ENCODE measurements at places on chromosomes 12 and 14.

GRCh38 chr12:58189893-58190292 lies 248.5 kb downstream of the ATP23 start:
- no peak for DNase-seq

GRCh38 chr12:53618275-53618674 lies 7.9 kb downstream of the ATF7 start:
- DNase-seq: no peak

DNA sequence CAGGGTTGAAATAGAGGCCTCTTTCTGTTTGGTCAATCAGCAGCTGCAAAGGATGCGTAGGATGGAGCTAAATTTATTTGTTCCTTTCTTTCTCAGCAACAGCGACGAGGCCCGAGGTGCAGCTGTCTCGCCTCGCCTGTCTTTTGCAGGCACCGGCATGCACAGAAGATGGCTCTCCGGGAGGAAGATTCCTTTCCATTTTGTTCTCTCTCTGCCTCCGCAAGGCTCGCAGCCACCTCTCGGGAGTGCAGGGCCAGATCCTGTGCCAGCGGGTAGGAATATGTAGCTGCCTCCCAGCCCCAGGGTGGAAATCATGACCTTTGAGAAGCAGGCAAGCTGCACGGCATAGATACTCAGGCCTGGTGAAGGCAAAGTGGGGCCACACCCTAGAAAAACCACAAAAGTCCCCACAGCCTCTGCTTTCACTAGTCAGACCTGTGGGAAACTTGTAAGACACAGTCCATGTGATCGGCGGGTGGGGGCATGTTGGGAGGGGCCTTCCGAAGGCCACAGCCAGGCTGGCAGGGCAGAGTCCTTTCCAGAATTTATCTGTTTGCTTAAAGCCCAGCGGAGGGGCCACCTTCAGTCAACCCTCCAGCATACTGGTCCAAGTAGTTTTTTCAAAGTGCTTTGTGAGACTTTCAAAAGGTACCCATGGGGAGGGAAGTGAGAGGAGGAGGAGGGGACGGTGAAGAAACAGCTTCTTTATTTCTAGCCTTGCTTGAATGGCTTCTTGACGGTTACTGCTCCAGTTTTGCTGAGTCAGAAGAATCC lies at the start of gene MAP1LC3B2:
MAP1LC3B2 (plus strand) TSS at position 220 of the 774 bp plus-strand sequence. CDS start 16,562 bp downstream, outside the sequence.
- peak; percentile 85 for DNase-seq

GRCh38 chr12:27870939-27871338 lies 90.9 kb upstream of the MANSC4 start:
- no peak for DNase-seq

GRCh38 chr12:5716201-5716600 lies 228.9 kb downstream of the ANO2 start:
- no peak for DNase-seq

GRCh38 chr12:104502217-104502616 lies 45.5 kb downstream of the CHST11 start:
- no peak for DNase-seq

- no peak for DNase-seq
These were observed 16.2 kb downstream of the CDK17 start for GRCh38 chr12:96383991-96384390.

All from CD4-positive, alpha-beta T cell treated with Interleukin-4 for 1 hour (primary cell).